RKO (cell line): ENCODE measurements at places on chromosomes 1 and 21.

GRCh38 chr1:204376919-204377799 lies 17.4 kb upstream of the PLEKHA6 start:
- DNase-seq = peak; percentile 92

GRCh38 chr1:113783254-113784103 lies 24.2 kb upstream of the PHTF1 start:
- DNase-seq = no peak

DNA sequence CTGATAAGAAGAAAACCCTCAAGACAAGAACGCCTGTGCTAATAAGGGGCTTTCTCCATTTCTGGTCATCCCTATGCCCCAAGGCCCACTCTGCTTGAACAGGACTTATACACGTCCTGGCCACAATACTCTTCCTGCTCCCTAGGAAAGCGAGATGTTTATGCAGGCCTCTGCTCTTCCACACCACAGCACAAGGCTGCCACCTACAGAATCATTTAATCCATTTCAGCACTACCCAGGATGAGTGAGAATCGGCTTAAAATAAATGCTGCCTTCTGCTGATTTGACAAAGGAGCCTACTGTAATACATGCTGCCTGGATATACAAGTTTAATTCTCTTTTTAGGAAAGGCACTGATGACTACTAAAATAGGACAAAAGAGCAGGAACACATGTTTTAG lies 29.4 kb downstream of the FRRS1 start:
- peak; percentile 67 for DNase-seq

GRCh38 chr1:23194119-23194984 lies 22.9 kb downstream of the HTR1D start:
- DNase-seq = no peak

DNA sequence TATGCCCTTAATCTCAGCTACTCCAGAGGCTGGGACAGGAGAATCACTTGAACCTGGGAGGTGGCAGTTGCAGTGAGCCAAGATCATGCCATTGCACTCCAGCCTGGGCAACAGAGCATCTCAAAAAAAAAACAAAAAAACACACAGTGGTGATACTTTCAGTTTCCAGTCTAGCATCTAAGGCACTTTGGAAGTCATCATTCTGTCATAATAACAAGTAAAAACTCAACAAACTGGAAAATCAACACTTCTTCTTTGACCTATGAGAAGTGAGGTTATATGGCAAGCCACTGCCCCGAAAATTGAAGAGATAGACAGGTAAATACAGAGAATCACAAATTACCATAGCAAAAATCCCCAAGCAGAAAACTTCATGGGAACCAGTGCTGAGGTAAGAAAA lies 51.9 kb downstream of the IL12RB2 start:
- DNase-seq = no peak

DNA sequence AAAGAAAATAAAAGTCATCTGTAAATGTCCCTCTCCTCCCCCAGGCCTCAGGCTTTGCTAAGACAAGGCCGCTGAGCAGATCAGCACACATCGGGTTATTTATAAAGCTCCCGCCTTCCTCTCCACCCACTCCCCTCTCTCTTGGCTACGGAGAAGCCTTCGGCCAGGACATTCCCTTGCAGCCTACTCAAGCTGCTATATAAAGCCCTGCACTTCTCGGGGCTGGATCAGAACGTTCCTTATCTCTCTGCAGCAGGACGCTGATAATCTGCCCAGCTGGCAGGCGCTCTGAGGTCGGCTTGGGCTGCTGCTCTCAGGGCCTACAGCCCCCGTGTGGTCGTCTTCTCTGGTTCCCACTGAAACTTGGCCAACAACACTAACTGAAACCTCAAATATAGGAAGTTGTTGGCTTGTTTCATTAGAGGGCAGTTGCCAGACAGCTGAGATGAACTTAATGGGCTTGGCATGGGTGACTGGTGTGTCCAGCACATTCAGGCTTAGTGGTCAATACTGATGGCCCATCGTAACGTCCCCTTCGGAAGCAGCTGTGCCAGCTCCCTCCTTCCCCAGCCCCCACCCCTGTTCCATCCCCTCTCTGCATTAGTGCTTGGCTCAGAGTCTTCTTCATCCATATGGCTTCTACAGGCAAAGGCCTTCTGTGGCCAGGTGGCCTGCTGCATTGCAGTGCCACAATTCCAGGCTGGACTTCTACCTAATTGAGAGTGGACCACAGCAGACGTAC lies 64.6 kb downstream of the IER5 start:
- DNase-seq = no peak

DNA sequence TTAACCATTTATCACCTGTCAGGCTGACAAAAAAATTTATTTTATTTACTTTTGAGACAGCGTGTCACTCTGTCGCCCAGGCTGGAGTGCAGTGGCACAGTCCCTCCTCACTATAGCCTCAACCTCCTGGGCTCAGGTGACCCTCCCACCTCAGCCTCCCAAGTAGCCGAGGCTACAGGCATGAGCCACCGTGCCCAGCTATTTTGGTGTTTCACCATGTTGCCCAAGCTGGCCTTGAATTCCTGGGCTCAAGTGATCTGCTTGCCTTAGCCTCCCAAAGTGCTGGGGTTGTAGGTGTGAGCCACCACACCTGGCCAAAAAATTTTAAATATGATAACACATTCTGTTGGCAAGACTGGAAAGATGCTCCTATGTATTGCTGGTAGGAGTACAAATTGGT lies 11.1 kb downstream of the IPO9 start:
- no peak for DNase-seq

DNA sequence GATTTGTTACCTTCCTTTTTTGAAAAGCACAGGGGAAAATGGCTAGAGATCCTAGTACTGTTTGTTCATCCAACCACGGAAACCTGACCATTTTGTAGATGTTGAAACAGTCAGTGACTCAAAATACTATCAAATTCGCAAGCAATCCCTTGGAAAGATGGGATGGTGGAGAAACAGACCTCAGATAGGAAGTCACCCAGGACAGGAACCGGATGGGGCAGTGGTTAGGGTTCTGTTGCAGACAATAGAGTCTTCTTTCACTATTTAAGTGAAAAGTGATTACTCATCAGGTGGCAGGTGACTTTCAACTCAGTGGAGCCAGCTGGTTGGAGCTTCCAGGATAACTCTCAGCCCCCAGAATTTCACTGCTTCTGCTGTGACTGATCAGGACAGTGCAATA lies 17.0 kb downstream of the LHX4 start:
- no peak for DNase-seq

DNA sequence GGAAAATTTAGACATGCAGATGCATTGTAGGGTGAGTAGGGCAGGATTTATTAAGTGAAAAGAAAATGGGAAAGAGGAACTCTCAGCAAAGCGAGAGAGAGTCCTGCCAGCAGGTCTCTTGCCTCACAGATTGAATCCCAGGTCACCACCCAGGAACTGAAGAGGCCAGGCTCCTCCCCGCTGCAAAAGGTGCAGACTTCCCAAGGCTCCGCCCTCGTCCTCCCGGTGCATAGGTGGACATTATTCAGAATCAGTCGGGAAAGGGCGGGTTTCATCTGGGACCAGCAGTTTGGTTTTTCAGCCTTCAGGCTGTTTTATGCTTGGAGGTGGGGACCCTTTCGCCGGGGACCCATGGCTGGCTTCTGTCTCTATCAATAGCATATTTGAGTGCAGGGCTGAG lies 41.6 kb upstream of the APP start:
- no peak for DNase-seq
